Hematopoietic multipotent progenitor cell treated with erythropoietin and hydrocortisone succinate and interleukin-3 and kit ligand, for 8 days (in vitro differentiated cells): ENCODE measurements at places on chromosomes 2 and 18.

DNA sequence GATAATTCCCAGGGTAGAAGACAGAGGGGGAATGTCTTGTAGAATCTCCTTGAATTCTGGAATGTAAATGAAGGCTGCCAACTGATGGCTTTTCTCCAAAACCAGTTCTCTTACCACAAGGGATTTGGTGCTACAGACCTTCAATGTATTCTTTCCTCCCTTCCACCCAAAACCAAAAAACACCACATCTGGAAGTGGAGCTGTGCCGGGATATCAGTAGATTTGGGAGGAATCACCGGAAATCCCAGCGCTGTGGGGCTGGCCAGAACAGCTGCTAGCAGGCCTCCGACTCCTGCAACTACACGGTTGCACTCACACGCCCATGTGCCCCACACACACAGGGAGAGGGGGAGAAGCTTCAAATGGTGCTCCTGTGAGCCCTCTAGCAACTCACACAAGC lies 45.7 kb downstream of the RPL31 start:
- DNase-seq, result no peak

GRCh38 chr18:10002280-10002679 lies 88.5 kb downstream of the VAPA start:
- no peak for DNase-seq

- DNase-seq, result no peak
Observed at GRCh38 chr2:148922062-148922461, 47.0 kb downstream of the KIF5C start.

- DNase-seq, result no peak
Observed at GRCh38 chr2:222916229-222917197, 55.7 kb downstream of the ACSL3 start.

DNA sequence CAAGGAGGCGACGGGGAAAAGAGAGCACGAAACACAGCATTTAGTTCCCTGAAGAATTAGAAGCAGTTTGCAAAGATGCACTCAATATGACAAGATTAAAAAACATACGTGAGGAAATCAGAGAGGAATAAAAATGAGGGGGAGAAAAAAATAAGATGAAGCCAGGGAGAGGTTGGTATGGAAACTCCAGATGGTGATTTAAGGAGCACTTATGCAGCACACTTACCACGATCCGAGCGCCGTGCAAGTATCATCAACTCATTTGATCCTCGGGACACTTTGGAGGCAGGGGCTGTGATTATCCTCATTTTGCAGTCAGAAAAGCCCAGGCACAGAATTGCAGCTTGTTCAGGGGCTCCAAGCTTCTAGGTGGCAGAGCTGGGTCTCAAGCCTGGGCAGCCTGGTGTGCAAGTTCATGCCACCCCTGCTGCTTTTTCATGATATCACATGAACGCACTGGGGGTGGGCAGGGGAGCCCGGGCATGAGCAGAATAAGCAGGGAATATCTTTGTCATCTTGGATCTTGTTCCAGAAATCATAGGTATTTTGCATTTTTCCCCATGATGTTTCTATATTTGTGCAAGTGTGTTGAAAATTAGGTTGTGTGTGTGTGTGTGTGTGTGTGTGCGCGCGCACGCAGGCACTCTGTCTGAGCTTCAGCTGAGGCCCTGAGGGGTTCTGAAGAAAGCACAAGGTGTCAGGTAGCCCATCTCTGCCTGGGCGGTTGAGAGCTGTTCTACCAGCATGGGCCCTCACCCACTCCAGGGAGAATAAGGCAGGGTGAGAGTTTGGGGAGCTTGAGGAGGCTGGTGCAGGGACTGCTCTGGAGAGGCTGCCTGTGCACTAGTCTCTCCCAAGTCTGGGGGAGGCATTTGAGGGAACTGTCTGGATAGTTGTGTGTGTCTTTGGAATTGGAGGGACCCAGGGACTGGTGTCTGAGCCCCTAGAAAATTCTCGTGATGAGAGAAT lies 25.0 kb upstream of the PDIA6 start:
- DNase-seq, result no peak

GRCh38 chr2:85889627-85890281 lies 964 bp upstream of the ST3GAL5 start:
- no peak for DNase-seq

DNA sequence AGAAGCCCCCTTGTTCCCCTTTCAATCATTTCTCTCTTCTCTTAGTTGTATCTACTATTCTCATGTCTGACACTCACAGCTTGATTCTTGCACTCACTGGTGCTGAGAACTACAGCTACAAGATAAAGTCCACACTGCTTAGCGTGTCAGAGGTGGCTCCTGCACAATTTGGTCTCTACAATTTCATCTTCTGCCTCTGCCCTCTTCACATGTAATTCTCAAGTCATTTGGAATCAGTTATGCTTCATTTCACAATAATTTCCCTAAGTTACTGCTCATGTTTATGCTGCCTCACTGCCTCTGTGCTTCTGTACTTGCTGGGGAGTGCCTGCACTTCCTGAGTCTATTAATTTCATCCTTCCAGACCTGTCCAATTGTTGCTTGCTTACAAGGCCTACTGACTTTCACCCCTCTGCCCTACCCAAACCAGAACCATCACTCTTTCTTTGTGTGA lies 11.6 kb upstream of the NAB1 start:
- DNase-seq, result no peak

- DNase-seq, result no peak
Observed at GRCh38 chr2:176149939-176150583, 1.3 kb upstream of the HOXD4 start.

DNA sequence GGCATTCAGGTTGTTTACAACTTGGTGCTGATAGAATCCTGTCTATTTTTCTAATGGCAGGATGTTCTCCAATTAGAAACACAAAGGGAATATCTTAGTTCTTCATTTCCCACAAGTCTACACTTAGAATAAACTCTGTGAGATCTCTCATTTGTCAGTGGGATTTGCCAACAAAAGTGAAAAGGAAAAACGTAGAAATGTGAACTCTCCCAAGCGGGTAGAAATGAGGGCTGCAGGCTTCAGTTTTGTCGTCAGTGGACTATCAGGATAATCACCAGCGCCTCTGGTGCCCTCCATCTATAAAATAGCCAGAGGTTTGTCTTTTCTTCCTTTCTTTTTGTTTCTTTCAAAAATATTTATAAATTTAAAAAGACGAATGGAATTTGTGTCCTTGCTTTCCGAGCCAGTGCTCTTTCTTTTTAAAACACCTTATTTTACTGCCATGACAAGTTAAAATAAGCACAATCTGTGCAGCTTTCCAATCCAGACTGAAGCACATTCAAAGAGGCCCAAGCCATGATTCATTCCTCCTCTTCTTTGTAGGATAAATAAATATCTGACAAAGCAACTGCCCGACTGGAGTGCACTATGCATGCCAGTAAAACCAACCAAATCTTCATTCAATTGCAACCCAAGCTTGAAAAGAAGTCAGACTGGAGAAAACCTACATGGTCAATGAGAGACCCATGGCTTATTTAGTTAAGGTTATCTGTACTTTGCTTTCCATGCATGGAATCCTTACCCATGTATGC lies 185.8 kb downstream of the ANKRD44 start:
- no peak for DNase-seq

GRCh38 chr2:25649786-25650185 lies 23.6 kb downstream of the DTNB start:
- no peak for DNase-seq

GRCh38 chr18:44107187-44107586 lies 573.5 kb upstream of the SETBP1 start:
- no peak for DNase-seq

DNA sequence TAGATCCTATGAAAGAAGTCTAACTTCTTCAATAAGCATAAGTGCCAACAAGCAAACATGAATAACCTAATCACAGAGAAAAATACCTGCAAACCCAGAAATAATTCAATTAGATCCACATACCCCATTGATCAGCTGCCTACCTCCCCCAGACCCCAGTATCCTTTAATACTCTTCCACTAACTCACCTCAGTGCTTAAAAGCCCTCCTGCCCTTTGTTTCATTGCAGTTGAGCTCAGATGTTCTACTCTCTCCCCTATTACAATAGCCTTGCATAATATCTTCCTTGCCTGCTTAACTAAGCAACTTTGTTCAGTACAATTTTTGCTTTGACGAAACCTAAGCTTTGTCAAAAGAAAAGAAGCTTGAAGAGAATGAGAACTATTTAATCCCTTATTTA lies 156.0 kb upstream of the ZC3H15 start:
- DNase-seq, result no peak

DNA sequence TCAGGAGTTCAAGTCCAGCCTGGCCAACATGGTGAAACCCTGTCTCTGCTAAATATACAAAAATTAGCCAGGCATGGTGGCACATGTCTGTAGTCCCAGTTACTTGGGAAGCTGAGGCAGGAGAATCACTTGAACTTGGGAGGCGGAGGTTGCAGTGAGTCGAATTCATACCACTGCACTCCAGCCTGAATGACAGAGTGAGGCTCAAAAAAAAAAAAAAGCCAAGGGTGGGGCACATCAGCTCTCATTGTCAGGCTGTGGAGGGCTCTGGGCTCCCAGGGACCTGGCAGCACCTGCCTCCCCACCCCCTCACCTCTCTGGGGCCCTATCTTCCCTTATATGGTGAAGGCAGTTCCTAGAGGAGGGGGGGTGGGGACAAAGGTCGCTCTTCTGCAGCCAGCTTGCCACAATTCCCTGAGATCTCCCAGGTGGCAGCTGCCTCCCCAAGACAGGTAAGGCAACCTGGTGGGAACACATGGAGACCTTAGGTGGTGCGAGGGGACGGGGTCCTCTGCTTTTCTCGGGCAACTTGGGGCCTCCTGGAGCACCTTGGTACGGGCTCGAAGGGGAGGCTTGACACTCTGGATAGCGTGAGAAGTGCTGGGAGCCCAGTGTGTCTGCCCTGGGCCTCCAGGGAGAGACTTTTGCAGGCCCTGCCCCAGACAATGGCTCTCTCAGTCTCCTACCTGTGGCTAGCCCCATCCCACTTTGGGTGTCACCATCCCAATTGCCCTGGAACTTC lies at the start of gene VIL1:
TSS of gene VIL1 (plus strand) at position 407 of the 742 bp plus-strand sequence. CDS start 4,656 bp downstream, outside the sequence.
- no peak for DNase-seq

- no peak for DNase-seq
Observed at GRCh38 chr2:219020604-219021365, 20.5 kb downstream of the CFAP65 start.
